Activated T-cell treated with anti-CD3 and anti-CD28 coated beads, Interleukin-2, amount 50 U/mL, for 72 hours (primary cell): ENCODE measurements at places on chromosomes 5 and 9. TPM values are rescaled to one million over a fixed set of nuclear protein-coding genes. Genes with fewer than 3 reads are reported as not detected.
A peak's percentile ranks its signal among the peaks of the same experiment; 100 is the strongest.

NRARP gene
- total RNA-seq = 2.0 TPM

PLPP1 gene
- 12.2 TPM for total RNA-seq

C5orf52 gene
- not detected for total RNA-seq

- DNase-seq = peak; percentile 61
Measured at GRCh38 chr5:67100301-67100700, 96.3 kb downstream of the CD180 start.

GRCh38 chr9:35673132-35674024 lies at the start of gene CA9:
Gene CA9 (plus strand): TSS chr9:35673928. CDS start chr9:35673960, 32 bp downstream.
- DNase-seq = no peak

DNA sequence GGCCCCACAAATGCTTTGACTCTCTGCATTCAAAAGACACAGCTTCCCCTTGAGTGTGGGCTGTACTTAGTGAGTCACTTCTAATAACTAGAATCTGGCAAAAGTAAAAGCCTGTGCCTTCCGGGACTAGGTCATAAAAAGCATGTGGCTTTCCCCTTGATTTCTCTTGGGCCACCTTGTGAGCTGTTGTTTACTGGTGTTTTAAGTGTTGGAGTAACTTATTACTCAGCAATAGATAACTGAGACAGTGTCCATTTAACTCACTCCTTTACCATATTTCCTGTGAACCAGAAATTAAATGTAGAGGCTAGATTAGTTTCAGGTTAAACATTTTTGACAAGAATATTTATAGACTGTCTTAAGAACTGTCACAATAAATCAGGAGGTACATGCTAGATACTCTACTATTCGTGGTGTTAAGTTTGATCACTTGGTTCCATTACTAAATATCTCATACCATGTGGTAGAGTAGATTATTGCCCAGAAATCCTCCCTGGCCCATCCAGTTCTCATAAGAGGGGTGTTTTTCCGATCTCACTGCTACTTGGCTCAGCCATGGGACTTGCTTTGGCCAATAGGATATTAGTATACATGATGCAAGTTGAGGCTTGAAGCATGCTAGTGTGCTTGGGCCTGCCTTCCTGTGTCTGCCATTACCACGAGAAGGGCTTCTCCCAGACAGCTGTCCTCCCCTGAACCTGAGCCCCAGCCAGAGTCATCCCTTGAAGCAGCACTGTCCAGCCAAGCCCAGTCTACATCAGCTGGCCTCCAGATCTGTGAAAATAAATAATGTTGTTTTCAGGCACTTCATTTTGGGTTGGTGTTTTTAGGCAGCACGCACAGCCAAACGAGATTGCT lies 10.4 kb upstream of the CMBL start:
- peak; percentile 5 for DNase-seq

DNA sequence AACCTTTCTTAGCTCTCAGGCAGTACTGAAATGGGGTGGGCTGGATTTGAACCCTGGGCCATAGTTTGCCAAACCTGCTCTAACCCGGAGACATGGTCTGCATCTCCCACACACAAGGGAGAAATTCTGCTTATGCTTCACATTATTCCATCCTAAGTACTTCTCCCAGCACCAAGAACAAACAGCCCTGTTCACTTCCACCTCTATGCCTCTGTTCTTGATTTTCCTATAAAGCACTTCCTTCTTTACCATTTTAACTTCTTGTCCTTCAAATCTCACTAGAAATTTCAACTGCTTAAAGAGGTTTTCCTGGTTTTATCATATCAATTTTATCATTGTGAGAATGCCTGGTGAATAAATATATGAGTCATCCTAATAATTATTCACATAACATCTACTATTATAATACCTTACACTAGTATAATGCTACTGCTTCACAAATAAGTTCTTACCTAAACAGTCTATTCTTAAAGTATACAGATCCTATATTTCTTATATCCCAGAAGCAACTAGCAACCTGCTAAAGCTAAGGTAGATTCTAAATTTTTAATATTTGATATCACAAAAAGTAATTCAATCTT lies 12.7 kb downstream of the FEM1C start:
- DNase-seq = no peak

GRCh38 chr9:3768712-3769457 lies 243.1 kb upstream of the RFX3 start:
- no peak for DNase-seq
